Amniotic stem cell (primary cell): ENCODE measurements at places on chromosomes 5 and 9.

- no peak for DNase-seq
Measured at GRCh38 chr9:38089387-38090165, 20.5 kb upstream of the SHB start.

GRCh38 chr9:124365036-124365435, 50.2 kb downstream of the PSMB7 start:
- DNase-seq = no peak

- no peak for DNase-seq
Measured at GRCh38 chr5:72071906-72072305, 35.4 kb upstream of the MAP1B start.

DNA sequence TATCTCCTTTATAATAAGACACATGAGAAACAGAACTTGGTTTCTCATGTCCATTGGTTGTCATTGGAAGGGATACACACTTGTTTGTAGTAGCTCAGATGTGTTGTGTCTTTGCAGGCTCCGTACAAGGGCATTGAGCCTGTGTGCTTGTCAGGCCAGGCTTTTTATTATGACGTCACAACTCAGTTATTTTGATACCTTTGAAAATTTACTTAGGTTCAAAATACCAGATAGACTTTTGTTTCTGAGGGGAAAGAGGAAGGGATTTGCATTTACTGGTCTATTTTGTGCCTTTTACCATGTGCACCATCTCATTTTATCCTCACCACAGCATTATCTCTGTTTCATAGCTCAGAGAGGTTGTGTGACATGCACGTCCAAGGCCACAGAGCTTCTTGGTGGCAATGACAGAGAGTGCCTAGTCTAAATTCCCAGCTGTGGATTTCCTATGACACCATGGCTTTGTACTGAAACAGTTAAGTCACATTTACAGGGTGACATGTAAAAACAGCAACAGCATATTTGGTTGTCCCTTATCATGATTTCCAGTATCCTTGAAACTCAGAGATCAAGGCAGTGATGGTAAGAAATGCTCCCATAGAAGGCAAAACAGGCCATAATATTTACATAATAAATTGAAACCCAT, 268.7 kb downstream of the AOPEP start:
- DNase-seq = no peak

DNA sequence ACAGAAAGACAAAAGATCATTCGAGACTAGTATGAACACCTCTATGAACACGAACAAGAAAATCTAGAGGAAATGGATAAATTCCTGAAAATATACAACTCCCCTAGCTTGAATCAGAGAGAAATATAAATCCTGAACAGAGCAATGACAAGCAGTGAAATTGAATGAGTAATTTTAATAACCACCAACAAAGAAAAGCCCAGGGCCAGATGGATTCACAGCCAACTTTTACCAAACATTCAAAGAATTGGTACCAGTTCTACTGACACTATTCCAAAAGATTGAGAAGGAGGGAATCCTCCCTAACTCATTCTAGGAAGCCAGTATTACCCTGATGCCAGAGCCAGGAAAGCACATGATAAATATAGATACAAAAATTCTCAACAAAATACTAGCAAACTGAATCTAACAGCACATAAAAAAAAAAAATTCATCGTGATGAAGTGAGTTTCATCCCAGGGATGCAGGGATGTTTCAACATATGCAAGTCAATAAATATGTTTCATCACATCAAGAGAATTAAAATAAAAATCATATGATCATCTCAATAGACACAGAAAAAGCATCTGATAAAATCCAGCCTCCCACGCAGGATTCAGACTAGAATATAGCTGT, 25.2 kb upstream of the PTGER4 start:
- DNase-seq = no peak

- DNase-seq = no peak
Measured at GRCh38 chr5:176540956-176541337, 3.7 kb upstream of the RNF44 start.

GRCh38 chr5:86865256-86865785, 247.6 kb downstream of the COX7C start:
- no peak for DNase-seq

GRCh38 chr5:120778491-120779484, 314.7 kb downstream of the PRR16 start:
- peak; percentile 48 for DNase-seq

- DNase-seq = peak; percentile 11
Measured at GRCh38 chr9:99824378-99825171, 2.9 kb downstream of the NR4A3 start.

GRCh38 chr5:80837679-80838078, 122.5 kb upstream of the RASGRF2 start:
- no peak for DNase-seq

GRCh38 chr9:117303643-117304230, 111.1 kb downstream of the ASTN2 start:
- no peak for DNase-seq

DNA sequence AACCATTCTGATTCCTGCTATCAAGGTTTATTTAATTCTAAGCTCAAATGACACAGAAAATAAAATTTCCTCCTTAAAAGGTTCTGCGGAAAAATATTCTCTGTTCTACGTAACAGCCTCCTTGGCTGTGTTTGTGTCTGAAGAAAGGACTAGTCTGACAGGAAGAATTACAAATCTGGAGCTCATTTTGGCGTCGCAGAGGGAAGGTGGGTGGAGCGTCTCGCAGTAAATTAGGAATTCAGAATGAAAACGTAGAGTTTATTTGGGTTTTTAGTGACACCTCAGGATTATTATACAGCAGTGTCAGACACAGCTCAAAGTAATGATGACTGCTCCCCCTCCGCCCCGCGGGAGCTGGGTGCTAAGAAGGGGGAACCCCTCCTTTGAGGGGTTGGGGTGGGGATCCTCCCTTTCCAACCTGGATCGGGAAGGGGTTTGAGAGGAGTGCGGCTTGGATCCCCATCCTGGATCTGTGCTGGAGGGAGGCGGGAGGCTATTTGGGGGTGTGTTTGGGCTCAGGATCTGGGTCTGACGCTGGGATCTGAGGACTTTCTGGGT, 933 bp upstream of the TGFBR1 start:
- DNase-seq = no peak

DNA sequence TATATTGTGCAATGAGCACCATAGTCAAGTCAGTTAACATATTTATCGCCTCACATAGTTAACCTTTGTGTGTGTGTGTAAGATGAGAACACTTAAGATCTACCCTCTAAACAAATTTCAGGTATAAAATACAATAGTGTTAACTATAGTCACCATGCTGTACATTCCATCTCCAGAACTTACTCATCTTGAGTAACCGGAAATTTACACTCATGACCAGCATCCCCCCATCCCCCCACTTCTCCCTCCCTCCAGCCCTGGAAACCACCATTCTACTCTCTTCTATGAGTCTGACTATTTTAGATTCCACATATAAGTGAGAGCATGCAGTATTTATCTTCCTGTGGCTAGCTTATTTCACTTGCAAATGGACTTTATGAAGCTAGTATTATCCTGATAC, 40.3 kb downstream of the ZNF354A start:
- DNase-seq = no peak

DNA sequence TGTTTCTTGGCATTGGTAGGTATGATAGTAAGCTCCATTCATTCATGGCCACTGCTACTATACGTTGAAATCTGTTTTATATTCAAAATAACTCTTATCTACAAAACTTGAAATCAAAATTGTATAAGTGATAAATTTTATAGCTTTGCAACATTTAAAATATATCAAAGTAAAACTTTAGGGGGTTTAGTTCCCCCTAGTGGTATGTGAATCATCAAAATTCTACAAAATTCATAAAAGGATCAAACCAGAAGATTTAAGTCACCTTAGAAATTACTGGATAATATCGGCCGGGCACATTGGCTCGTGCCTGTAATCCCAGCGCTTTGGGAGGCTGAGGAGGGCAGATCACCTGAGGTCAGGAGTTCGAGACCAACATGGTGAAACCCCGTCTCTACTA, 243.0 kb upstream of the CDH18 start:
- no peak for DNase-seq

- DNase-seq = no peak
Measured at GRCh38 chr9:122642226-122642625, 15.2 kb downstream of the OR1B1 start.

DNA sequence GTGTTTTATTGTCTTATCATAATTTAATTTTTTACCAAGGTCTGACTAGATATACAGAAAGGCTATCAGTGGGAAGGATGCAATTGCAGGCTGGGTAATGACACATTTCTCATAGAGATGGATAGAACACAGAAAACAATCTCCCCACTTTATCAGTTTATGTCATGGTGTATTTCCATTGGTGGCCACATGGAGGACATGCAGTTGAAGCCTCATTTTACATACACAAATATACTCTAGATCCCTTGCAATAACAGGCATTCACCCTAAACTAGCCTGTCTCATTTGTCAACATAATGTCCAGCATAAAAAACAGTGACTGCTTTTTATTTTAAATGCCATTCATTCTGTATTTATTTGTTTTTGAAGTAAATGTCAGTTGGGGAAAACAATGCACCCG, 526.3 kb downstream of the GABRG2 start:
- no peak for DNase-seq
